ENCODE measurements at places on chromosomes 6 and 20.

DNA sequence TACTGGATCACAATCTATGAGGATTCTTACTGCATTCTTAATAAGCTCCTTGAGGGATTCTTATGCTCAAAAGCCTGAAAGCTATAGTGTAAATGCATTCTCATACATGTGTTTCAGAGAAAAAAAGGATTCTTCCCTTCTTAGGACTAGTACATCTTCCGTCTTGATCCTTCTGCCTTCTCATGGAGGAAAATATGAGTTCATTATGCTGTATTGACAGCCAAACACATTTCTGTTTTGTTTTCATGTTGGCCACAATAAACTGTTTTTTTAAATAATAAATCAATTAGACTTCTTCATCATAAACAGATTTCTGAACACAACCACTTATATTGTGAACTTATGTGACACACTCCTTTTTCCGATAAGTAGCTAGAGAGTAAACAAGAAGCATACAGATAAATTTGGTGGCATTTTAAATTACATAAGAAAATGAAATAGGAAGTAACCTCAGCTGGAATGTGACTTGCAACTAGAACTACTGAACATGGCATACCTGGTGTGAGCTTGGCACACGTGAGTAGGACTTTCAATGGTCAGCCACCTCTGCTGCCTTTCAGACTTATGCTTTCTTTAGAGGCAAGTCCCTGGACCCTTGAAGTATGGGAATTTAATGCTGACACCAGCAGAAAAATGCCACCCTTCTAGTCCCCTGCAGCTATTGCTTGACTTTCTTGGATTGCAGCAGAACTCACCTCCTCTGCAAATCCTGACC lies 350.4 kb downstream of the BCKDHB start:
- no peak for DNase-seq

DNA sequence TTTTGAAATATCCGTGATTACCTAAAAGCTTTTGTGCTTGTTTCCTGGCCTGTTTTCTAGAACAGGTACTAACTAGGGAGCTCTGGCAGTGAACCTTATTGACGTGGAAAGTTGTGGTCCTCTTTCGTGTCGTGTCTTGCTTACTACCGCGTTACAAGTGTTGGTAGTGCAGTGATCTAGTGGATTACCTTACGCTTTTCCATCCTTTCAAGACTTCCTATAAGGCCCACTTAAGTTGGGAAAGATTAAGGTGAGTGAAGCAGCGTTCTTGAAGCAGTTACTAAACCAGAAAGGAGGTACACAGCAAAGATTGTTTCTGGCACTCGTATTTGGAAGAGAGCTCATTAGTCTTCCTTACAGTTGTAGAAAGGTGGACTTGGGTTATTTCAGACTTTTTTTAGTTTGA lies 1.9 kb downstream of the PNRC1 start:
- DNase-seq: no peak

DNA sequence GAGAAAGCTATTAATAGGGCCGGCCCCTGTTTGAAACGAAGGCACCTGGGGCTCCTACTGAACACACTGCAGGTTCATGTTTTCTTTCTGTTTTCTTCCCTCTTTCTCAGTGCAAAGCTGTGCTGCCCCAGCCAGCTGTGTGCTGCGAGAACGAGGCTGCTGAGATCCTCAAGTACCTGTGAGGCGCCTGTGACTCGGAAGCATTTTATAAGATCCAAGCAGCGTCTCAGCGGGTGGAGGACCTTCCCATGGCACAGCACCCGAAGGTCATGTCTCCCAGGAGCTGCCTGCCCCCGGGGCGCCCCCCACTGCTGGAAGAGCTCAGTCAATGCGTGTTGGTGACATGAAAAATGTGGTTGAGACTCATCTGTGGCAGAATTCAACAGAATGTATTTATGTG lies 66.3 kb downstream of the SMOC2 start:
- DNase-seq: no peak

GRCh38 chr6:151387175-151387970 lies 4.0 kb downstream of the ZBTB2 start:
- no peak for DNase-seq

DNA sequence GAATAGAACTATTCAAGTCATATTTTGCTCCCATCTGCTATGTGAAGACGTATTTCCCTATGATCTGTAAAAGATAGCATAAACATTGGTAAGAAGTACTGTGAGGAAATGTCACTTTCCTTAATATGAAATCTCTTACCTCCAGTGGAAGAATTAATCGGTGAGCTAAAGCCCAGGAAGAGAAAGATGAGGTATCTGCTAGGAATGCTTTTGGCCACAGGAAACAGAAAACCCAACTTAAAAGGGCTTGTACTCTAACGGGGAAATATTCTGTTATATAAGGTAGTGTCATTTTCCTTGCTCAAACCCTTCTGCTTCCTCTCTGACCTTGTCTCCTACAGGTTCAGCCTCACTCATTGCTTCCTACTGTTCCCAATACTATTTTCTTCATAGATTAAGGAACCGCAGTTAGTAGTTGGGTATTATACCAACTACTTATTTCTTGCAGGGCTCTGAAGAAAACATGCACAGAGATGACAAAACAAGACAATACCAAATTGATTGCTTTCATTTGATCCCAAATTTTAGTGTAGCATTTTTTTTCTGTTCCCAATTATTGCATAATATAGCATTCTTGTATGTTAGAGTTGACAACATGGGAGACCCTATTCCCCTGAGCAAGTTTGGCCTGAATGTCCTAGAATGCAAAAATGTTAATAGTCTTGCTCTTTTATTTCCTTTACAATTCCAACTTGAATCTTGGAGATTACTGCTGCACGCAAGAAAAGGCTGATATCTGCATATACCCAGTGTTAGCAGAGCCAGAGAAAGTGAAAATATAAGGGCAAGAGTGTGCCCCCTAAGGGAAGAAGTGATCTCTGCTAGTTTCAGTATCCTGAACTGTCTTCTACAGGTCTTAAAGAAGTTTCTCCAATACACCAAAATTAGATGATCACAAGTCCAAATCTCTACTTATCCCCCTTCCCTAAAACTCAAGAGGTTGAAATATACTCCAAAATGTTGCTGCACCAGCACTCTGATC lies 65.3 kb downstream of the AFG1L start:
- DNase-seq: no peak

DNA sequence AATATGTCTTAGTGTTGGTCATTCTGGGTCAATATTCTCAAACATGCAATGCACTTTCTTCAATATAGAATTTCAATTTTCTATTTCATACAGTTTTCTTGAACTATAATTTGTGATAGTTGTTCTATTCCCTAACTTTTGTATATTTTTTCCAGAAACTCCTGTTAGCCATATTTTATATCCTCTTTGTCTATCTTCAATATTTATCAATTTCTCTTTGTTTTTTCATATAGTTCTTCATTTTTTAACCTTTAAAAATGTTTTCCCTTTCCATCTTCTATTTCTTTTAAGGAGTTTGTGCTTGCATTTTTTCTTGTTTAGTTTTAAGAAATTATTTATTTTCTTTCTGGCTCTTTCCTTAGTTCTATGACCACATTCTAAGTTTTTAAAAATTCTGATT lies 42.0 kb upstream of the MBOAT1 start:
- no peak for DNase-seq

DNA sequence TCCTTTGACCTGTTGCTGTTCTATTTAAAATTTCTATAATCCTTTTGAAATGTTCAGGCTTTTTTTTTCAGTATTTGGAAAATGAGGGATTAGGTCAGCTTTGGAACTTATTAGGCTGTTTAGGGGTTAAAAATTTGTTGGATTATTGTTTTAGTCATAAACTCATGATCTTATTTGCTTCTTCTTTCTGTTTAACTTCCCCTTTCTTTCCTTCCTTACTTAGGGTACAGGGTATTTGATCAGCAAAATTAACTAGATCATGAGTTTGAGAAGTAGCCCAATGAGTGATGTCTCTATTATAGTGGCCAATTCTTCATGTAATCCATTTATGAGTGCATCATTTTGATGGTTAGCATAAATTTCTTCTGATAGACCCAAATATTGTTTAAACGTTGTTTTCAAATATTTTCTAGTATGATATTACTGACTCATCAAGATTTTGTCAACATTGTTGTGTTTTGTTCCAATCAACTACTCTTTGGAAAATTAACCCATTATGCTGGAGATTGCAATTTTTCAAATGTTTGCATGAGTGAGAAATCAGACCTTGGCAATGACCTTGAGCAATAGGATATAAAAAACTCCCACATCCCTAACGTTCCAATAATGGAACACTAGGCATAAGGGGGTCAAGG lies 94.4 kb downstream of the OTOR start:
- no peak for DNase-seq

- no peak for DNase-seq
These were observed 41.9 kb downstream of the PTGIS start for GRCh38 chr20:49526056-49526455.

GRCh38 chr20:25315418-25316210 lies 67.7 kb downstream of the PYGB start:
- DNase-seq: no peak

- DNase-seq: no peak
These were observed 32.5 kb downstream of the GNAS start for GRCh38 chr20:58884966-58885365.

DNA sequence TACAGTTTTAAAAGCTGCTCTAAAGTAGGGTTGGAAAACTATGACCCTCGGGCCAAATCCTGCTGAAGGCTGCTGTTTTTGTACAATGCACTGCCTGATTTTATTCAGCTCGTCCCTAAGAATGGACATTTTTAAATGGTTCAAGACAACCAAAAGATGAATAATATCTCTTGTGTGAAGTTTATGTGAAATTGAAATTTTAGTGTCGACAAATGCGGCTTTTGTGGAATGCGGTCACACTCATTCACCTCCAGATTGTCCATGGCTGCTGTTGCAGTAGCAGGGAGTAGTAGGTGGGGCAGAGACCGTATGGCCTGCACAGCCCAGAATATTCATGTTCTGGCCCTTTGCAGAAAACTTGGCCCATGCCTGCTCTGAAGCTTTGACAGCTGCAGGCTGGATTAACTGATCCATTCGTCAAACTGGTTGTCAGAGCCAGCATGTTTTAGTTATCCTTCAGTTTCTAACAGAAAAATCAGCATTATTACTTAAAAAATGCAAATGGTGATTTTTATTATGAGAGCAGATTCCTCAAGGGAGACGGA lies 91.6 kb downstream of the PSMG4 start:
- no peak for DNase-seq

DNA sequence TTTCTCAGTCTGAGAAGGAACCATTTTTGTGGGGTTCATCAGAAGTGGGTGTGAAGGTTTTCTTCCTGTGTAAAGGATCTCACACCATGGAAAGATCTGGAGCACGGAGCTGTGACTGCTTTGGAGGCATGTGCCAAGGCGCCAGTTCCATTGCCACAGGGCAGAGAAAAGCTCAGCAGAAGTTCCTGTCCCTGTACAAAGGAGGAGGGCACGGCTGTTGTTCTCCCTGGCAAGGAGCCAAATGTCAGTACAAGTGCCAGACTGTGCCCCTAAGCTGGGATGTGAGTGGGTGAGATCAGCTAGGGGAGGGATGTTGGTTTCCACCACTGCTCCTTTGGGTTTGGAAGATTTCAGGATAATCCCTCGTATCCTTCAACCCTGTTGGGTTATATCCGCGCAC lies 117.3 kb downstream of the CRYBG1 start:
- DNase-seq: no peak

GRCh38 chr20:19078448-19079373 lies 133.7 kb upstream of the SLC24A3 start:
- no peak for DNase-seq

- no peak for DNase-seq
These were observed 25.4 kb upstream of the ZNF831 start for GRCh38 chr20:59138114-59138748.

DNA sequence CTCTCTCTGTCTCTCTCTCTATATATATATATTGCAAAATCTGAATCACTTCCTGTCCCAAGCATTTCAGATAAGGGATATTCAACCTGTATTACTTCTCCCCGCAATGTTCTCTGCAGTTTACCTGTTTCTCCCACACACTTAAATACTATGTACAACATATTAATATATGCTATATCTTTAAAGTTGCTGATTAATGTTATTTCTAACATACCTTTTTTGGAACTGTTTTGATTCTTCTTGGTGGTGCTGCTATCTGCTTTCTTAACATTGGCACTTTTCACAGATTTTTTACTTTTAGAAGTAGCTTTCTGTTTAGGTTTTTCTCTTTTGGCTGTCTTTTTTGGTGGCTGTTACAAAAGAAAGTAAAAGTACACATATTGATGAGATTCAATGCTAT lies 27.2 kb downstream of the DEK start:
- DNase-seq: no peak

DNA sequence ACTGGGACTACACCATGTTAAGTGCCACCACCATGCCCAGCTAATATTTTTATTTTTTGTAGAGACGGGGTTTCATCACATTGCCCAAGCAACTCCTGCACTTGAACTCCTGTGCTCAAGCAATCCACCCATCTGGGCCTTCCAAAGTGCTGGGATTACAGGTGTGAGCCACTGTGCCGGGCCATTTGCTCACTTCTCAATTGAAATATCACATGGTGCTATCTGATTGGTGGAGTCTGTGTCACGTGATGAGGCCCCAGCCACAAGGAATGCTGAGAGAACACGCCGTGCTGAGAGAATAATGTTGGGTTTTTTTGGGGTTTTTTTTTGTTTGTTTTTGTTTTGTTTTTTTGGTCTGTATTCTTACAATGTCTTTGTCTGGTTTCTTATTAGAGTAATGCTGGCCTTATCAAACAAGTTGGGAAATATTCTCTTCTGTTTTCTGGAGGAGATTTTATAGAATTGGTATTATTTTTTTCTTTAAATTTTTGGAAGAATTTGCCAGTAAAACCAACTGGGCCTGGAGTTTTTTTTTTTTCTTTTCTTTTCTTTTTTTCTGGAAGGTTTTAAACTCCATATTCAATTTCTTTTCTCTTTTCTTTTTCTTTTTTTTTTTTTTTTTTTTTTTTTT lies 183.2 kb upstream of the KCNG1 start:
- DNase-seq: no peak

DNA sequence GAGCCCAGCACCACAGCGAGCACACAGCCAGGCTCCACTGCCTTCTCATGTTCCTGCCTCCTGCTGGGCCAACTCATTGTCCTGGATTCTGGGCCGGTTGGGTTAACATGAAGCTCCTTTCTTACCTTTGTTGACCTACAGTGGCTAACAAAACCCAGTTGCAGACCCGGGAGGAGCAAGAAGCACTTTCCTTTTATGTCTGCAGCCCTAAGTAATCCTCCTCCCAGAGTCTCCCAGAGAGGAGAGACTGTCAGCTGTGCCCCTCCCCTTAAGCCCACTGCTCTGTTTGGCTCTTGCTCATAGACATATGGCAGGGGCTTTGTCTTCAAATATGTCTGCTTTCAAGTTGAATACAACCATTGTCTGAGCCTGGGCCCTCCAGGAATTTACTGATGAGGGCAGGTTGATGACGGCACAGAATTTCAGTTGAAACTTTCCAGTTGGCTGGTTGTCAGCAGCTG lies 55.2 kb downstream of the PSMB1 start:
- no peak for DNase-seq

DNA sequence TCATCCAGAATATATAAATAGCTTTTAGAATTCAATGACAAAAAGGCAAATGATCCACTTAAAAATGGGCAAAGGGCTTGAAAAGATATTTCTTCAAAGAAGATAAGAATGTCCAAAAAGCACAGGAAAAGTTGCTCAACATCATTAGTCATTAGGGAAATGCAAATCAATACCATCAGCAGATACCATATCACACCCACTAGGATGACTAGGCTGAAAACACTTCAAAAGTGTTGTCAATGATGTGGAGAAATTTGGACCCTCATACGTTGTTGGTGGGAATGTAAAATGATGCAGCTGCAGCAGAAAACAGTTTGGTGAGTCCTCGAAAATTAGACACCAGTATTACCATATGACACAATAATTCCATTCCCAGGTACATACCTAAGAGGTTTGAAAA lies 303.6 kb upstream of the SLC35B3 start:
- no peak for DNase-seq
